HEK293T (cell line): ENCODE measurements at places on chromosomes 5 and 9.

- DNase-seq: no peak
These were observed 1.2 kb downstream of the RPS14 start for GRCh38 chr5:150448334-150448733.

DNA sequence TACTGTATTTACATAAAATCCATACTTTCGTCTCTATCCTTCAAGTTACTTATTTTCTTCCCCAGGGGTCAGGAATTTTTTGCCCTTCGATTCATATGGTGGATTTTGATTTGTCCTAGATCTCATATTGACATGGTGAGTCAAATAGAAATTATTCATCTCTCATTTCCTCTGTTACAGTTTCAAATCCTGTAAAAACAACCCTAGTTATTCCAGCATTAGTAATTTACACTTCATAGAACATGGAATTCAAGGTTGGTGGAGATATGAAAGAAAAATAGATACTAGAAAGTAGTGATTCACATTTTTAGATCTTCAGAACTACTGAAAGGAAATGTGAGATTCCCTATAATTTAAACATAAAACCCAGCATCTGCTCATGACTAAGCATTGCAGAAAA, 1331.0 kb upstream of the CDH9 start:
- DNase-seq: no peak

DNA sequence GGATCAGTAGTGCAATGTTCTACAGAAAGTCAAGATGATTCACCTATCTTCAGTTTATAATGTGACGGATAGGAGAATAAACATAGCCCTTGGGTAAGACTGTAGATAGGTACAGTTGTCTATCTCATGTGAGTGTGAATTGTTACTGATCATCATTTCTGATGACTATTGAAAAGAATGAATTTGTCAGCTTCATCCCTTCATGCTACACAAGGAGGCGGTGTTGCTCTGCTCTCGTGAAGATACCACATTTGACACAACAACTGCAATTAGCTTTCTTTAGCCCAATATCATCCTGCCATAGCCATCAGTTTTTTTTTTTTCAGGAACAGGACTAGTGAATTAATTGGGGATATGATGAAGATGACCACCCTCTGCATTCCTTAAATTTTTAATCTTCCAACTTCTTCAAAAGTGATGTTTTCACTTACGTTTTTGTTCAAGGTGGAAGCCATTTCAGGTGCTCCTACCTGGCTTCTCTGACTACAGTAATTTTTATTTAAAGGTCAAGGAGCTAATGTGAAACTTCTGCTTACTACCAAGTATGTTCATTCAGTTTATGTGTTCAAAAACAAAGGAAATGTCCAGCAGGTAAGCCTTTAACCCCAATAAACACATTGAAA, 152.9 kb upstream of the MOCS2 start:
- peak; percentile 18 for DNase-seq

- no peak for DNase-seq
These were observed 45.2 kb downstream of the RNF180 start for GRCh38 chr5:64210866-64211265.

DNA sequence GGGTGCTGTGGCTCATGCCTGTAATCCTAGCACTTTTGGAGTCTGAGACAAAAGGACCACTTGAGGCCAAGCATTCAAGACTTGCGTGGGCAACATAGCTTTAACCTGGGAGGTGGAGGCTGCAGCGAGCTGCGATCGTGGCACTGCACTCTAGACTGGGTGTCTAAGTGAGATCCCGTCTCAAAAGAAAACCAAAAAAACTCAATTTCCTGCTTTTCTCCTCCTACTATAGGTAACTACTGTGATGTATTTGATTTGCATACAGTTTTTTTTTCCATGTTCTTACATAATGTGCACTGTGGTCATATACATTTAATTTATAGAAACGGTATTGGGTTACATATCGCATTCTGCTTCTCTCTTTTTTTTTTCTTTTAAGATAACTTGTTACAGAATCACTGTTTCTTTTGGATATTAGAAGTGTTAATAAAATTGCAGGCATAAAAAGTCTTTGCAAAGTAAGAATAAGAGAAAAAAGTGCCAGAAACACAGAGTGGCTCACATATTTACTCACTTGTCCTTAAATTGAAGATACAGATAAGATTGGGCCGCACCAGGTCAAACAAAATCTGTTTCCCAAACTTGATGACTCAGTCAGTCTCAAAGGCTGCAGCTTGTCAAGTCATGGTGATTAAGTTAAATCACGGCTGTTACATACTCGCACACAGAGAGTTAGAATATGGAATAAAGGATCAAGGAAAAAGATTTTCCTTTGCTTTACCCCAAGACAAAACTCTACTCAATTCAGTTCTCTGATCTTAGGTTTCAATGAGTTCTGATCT, 2.0 kb upstream of the PTGR1 start:
- DNase-seq: no peak
